ENCODE measurements at places on chromosomes 3 and 15.

DNA sequence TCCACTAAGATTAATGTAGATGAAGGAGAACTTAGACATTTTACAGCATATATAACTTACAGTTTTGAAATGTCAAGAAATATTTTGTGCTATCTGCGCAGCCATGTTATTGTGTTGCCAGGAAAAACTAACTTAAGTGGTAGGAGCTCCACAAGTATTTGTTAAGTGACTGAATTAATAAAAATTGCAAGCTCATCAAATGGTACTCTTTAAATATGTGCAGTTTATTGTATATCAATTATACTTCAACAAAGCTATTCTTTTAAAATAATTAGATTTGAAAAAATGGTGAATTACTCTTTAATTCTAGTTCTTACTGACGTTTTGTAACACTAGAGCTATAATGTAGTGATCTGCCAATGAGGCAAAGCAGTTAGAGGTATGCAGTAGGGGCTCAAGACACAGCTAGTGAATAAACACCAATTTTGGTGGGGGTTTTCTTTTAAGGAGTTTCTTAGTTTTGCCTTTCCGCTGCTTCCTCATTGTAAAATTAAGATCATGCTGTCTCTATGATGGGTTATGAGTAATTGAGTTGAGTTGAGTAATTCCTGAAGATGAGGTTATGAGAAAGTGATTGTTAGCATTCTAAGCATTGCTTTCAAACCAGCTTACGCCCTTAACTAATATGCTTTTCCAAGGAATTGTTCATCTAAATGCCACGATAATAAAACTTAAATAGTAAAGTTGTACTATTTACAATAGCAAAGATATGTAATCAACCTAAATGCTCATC lies 10.9 kb upstream of the LXN start:
- DNase-seq = no peak

DNA sequence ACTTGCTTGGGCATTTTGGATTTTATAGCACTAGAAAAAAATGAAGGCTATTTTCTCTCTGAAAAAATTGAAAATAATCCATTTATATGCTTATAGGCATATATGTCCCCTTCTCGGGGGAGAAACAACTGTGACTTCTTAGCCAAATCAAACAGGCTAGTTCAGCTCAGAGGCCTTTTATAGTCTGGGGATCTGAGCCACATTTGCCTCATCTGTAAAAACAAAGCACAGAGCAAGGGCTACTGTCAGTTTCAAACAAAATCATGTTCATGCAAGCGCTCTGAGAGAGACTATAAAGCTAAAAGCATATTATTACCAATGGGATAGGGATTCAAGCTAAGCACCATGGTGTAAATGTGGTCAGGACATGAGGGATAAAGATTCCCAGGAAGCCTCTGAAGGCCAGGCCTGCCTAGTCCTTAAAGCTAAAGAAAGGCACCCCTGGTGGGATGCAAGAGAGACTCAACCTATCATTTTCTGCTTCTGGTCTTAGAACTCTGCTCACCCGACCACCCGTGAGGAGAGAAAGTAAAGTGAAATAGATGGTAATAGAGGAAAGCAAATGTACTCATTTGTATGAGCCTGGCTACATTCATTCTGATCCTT lies 51.0 kb upstream of the IL12A start:
- DNase-seq = no peak

DNA sequence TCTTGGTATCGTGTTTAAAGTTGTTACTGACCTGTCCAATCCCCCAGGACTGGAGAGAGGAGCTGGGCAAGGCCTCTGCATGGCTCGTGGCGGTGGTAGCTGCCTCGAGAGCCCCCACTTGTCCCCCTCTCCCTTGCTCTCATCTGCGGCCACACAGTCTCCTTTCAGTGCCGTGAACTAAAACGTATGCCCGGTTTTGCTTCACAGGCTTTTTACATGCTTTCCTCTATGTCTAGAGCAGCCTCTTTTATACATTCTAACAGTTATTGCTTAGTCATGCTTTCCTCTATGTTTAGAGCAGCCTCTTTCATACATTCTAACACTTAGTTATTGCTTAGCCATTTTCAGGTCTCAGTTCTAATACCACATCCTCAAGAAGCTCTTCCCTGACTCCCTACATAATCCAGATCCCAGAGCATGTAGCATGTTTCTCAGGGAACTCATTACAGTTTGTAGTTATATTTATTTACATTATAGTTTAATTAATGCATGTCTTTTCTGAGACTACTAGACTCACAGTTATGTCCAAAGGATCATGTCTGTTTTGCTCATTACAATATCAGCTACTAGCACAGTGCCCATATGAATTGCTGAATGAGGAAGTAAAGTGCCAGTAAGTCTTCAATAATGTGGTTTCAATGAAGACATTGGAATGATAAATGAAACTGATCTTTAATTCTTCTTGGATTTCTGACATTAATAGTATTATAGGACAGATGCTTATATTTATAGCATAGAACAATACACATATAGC lies 66.5 kb upstream of the TBL1XR1 start:
- DNase-seq = no peak

DNA sequence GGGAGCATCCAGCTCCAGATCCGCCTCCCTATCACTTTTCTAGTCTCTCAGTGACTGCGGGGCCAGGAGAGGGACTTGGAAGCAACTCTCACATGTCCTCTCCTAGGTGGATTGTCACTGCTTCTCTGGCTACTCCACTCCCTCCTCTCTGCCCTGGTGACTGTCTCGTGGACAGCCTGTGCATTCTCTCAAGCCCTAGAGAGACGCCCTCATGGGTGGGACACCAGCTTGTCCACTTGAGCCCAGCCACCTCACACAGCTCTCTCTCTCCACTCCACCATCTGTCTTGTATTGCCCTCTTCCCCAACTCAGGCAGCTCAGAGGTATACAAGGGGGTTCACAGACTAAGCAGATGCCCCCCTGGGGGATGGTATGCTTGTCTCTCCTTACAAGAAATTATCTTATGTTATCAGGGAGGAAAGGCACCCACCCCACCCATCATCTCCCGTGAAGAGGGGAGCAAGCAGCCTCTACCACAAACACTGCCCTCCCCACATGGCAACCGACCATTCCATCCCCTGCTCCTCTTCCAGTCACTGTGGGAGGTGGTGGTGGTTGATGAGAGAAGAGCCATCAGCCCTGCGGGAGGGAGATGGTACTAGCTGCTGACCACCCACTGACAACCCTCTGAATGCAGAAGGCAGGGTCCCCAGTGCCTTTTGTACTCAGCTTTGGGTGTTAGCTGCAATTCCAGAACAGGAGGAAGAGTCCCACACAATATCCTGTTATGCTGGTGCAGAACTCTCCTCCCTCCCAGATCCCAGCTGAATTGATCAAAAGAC lies 15.5 kb upstream of the LOXL1 start:
- no peak for DNase-seq

DNA sequence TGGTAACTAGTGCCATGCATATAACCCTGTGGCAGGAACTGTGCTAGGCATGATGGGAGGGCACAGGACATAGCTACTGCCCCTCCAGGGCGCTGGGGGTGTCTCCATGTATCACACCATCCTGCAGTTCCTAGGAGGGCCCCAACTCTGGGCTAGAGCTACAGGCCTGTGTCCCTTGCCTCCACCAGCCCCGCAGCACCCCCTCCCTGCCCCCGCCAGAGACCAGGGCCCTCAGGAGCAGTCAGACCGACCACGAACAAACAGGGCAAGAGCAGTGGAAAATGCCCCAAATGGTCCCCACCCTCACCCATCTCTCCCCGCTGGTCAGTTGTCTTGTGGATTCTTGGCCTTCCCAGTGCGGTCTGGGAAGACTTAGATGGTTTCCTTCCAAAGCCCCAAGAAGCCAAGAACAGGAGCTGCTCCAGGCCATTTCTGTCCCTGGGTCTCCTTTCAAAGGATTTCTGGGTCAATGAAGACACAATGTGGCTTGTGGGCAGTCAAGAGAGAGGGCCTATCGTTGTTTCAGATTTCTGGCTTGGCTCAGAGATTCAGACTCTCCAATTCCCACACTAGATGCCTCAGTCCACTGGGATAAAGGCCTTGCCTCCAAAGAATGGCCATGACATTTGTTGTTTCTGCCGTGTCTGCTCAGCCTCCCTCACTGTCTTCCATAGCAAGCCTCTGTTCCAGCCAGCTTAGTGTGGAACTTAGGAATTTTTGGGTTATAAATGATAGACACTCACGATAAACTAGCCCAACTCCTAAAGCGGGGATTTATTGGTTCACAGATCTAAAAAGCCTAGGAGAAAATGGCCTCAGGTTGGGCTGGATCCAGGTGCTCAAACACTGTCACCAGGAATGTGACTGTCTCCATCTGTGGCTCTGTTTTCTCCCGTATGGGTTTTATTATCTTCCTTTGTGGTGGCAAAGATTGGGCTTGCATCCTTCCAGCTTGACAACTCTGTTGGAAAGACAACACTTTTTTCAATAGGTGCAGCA lies 80.6 kb downstream of the LSM3 start:
- no peak for DNase-seq

DNA sequence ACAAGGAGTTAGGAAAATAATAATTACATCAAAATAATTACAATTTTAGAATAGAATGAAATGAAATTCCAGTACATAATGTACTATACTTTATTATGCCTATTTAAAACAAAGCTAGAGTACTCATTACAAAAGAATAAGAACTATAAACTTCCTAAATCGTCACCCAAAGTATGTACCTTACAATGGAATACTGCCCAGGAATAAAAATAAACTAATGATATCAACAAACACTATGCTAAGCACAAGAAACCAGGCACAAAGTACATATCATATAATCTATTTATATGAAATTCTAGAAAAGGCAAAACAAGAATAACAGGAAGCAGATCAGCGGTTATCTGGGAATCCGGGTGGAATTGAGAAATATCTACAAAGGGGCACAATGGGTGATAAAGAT lies 84.7 kb downstream of the MYO9A start:
- DNase-seq = no peak

DNA sequence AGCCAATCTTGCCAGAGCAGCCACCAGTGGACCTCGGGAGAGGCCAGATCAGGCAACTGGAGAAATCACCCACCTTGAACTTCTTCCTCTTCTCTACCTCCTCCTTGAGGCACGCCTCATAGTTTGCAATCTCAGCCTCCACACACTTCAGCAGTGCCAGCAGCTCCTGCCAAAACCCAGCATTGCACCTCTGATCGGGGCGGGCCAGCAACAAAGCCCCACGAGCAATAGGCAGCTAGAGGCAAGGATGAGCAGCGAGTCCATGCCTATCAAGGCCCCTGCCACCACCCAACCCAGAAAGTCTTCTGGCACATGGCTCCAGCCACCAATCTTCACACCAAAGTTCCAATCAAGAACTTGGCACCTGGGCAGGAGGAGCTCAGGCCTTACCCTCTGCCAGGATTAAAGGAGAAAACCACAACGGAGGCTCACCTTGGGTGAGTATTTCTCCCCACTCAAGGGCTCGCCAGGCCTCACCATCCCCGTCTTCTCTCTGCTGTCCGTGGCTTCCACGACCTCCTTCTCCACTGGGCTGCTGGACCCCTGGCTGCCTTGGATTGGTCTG lies 42.1 kb downstream of the SEMA3G start:
- DNase-seq = no peak

DNA sequence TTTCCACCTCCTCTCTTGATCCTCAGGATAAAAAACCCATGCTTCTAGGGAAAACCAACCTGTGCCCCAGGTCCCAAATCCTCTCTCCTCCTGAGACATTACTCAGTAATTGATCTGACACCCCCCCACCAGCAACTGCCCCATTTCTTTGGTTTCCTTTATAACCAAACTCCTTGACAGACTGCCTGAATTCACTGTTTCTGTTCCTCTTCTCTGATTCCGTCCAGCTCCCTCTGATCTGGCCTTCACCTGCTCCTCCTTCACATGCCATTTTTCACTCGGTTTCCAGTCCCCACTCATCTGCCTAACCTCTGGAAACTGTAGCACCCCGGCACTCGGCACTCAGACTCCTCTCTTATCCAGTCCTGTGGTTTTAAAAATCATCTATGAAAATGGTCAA lies 2.1 kb downstream of the CCDC51 start:
- no peak for DNase-seq

- no peak for DNase-seq
Measured at GRCh38 chr3:192906940-192907339, 10.7 kb downstream of the MB21D2 start.

DNA sequence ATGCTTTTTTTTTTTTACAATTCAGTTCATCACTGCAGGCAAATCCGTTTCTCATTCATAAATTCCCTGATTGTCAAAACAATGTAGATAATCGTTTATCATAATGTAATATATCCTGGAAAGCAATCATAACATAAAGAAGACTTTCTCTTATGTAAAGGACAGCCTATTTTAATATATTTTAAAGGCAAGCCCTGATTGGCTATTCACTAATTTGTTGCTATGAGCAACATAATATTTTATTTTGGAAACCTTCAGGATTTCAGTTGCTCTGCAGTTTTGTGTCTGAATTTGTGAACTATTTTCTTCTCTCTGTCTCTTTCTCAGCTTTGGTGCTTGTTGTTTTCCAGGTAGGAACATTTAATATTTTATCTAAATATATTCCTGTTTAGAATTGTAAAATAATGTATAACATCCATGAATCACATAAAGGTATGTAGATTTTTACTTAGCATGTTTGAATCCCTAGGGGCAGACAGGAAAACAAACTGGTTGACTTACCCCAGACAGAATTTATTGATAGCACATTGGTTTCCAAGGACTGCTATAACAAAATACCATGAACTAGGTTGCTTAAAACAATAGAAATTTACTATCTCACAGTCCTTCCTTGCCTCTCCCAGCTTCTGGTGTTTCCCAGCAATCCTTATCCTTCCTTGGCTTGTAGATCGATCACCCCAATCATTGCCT lies 253.5 kb downstream of the CDIN1 start:
- no peak for DNase-seq

DNA sequence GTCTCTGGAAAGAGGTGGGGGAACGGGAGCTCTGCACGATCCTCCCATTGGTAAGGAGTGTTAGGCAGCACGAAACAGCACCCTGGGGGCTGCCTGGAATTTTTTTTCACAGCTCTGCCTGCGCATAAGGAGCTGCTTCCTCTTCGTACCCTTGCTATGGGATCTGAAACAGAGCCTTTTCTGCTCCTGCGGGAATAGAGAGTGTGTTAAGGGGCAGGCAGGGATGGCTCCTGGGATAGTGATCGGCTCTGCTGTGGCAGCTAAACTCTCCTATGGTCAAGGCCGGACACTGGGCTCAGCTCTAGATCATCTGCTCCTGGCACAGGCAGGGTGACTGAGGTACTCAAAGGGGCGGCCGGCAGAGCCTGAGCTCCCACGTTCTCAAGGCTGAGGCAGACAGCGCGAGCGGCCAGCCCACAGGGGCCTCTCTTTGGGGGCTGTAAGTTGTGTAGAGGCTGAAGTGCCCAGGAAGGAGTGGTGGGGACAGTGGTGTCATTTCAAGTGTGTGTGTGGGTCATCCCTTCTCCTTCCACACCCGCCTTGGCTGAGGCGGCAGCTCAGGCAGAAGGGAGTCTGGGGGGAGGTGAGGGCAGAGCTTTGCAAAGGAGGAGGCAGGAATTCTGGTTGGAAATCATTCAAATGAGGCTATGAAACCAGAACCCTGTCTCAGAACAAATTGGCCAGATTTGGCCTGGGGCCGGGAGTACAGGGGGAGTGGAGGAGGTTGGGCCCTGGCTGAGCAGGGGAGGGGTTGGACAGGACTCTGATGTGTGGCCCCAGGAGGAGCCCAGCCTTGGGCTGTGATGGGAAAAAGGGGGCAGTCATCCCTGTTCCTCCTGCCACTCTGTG lies 31.0 kb downstream of the EPHB3 start:
- peak; percentile 86 for DNase-seq

- DNase-seq = no peak
Measured at GRCh38 chr3:149752788-149753136, 473 bp upstream of the COMMD2 start.

Data from NCI-H2171 treated with DMSO at 0.1 percent for 48 hours (cell line).